ENCODE measurements at places on chromosomes 2 and 18. TPM values are rescaled to one million over a fixed set of nuclear protein-coding genes. Genes with fewer than 3 reads are reported as not detected.

GRCh38 chr2:202361108-202361507 lies 15.0 kb upstream of the BMPR2 start:
- H3K27me3 ChIP-seq, result no peaks in the 10 kb centered on the region
- H3K4me3 ChIP-seq, result no peak overlapping the region
- no peak for DNase-seq
- H3K27ac ChIP-seq, result no peak overlapping the region
- no peaks in the 10 kb centered on the region for H3K36me3 ChIP-seq

DNA sequence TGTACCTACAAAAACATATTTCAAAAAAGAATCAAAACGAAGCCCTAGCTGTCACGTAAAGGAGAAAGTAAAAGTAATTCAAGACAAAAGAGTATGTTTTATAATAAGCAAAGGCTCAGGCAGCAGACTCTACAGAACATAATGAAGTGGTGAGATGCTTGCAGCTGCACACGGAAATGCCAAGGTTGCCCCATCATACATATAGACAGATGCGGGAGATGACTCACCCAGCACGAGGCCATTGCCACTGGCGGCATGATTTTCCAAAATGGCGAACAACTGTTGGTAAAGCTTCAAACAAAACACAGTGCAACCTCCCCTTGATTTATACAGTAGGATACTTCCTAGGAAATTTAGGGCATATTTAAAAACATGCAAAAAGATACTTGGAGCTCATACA lies 26.0 kb upstream of the C1QL2 start:
- no peak overlapping the region for H3K4me3 ChIP-seq
- no peak for DNase-seq
- no peak overlapping the region for H3K27ac ChIP-seq
- H3K36me3 ChIP-seq, result no peaks in the 10 kb centered on the region

DNA sequence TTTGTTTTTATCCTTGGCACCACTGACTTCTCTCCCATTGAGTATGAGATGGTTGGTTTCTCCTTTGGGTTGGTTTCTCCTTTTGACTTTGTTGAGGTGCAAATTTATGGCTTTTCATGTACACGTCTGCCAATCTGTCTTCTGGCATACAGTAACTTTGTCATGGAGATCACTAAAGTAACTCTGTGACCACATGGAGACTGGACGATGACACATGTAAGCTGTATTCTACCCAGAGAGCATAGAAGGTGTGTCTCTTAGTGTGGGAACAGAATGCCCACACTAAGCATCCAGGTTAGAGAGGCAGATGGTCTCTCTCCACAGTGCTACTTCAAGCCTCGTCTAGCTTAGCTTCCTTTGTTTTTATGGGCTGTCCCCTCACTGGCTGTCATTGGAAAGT lies 897.5 kb downstream of the SUCLG1 start:
- H3K4me1 ChIP-seq, result no peaks in the 10 kb centered on the region
- H3K4me3 ChIP-seq, result no peak overlapping the region
- DNase-seq, result no peak
- no peaks in the 10 kb centered on the region for H3K27me3 ChIP-seq

GRCh38 chr2:10963155-10963554 lies 51.4 kb downstream of the KCNF1 start:
- no peaks in the 10 kb centered on the region for H3K36me3 ChIP-seq
- no peaks in the 10 kb centered on the region for H3K4me1 ChIP-seq
- DNase-seq, result no peak
- H3K27ac ChIP-seq, result no peak overlapping the region

GRCh38 chr2:10124538-10125045 lies 2.1 kb downstream of the RRM2 start:
- peaks cover 68% of the 10 kb centered on the region for H3K4me1 ChIP-seq
- peak; percentile 54 for DNase-seq
- peak overlapping the region; percentile 95 for H3K27ac ChIP-seq
- peak overlapping the region; percentile 97 for H3K4me3 ChIP-seq

- H3K36me3 ChIP-seq, result no peaks in the 10 kb centered on the region
- no peak overlapping the region for H3K4me3 ChIP-seq
- H3K27ac ChIP-seq, result no peak overlapping the region
- peaks cover 2% of the 10 kb centered on the region for H3K27me3 ChIP-seq
These were observed 40.4 kb upstream of the ID2 start for GRCh38 chr2:8641301-8641965.

- peaks cover 27% of the 10 kb centered on the region for H3K36me3 ChIP-seq
- peaks cover 16% of the 10 kb centered on the region for H3K4me1 ChIP-seq
- H3K4me3 ChIP-seq, result peak overlapping the region; percentile 93
- H3K27ac ChIP-seq, result peak overlapping the region; percentile 88
These were observed 1.0 kb downstream of the DNPEP start for GRCh38 chr2:219386532-219387280.

DNA sequence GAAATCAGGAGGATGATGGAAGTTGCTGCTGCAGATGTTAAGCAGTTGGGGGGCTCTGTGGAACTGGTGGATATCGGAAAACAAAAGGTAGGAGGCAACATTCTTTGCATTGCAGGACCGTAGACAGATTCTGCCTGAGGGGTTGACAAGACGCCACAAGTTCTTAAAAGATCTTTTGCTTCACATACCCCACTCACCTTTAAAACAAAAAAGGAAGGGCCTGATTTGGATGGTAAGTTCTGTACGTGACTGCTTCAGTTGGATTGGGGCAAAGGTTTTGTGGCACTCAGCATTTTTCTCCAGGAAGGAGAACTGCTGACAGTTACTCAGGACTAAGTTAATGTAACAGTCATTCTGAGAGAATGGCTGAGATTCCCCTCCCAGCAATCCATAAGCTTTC lies 5.2 kb downstream of the CNDP2 start:
- H3K27me3 ChIP-seq, result no peaks in the 10 kb centered on the region
- H3K4me1 ChIP-seq, result peaks cover 51% of the 10 kb centered on the region
- peak overlapping the region; percentile 99 for H3K27ac ChIP-seq
- H3K4me3 ChIP-seq, result peak overlapping the region; percentile 85
- no peak for DNase-seq
- peaks cover 53% of the 10 kb centered on the region for H3K36me3 ChIP-seq

DNA sequence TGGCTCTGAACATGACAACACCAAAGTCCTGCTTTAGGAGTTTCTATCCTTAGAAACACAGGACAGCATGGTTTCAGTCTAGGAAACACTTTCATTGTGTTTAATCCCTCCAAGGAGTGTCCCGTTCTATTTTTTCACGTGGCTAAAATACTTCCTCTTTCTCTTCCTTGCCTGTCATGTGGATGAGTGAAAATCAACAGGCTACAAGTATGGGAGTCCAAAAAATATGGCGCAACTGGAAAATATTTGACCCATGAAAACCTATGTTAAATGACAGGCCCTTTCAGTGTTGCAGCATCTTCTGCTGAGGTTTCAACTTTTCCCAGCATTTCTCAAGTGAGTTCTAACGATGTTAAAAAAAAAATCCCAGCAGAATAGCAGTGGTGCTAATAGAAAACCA lies 146.3 kb downstream of the LAMA3 start:
- peaks cover 14% of the 10 kb centered on the region for H3K4me1 ChIP-seq
- no peak overlapping the region for H3K27ac ChIP-seq
- no peak for DNase-seq
- no peak overlapping the region for H3K4me3 ChIP-seq
- H3K36me3 ChIP-seq, result no peaks in the 10 kb centered on the region
- no peaks in the 10 kb centered on the region for H3K27me3 ChIP-seq

GRCh38 chr2:198326431-198326830 lies 522.0 kb downstream of the PLCL1 start:
- H3K27ac ChIP-seq, result peak overlapping the region; percentile 58
- DNase-seq, result no peak
- H3K27me3 ChIP-seq, result peaks cover 44% of the 10 kb centered on the region

GRCh38 chr2:206457188-206457634 lies 13.9 kb downstream of the ADAM23 start:
- no peak for DNase-seq
- H3K36me3 ChIP-seq, result no peaks in the 10 kb centered on the region
- H3K4me3 ChIP-seq, result no peak overlapping the region
- H3K27me3 ChIP-seq, result peaks cover 6% of the 10 kb centered on the region
- H3K27ac ChIP-seq, result no peak overlapping the region
- H3K4me1 ChIP-seq, result no peaks in the 10 kb centered on the region

DNA sequence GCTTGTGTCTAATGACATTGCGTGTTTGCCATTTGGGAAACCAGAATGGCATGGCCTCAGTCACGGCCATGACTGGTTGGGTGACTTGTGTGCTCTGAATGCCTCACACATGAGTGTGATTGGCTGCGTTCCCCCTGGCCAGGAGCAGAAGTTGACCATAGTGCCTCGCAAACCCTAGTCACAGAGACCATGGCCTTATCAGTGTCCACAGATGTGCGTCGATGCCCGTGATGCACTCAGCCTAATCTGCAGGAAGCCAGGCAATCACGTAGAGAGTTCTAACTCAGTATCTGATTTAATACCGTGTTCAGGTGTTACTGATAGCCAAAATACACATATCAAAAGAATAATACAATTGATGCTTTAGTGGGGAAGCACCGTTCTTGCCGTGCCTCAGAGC lies 64.0 kb downstream of the BOLA3 start:
- peaks cover 17% of the 10 kb centered on the region for H3K36me3 ChIP-seq
- no peak for DNase-seq
- no peak overlapping the region for H3K27ac ChIP-seq
- no peaks in the 10 kb centered on the region for H3K27me3 ChIP-seq

- DNase-seq, result no peak
- H3K27ac ChIP-seq, result no peak overlapping the region
- no peaks in the 10 kb centered on the region for H3K36me3 ChIP-seq
- H3K4me3 ChIP-seq, result no peak overlapping the region
- H3K27me3 ChIP-seq, result peaks cover 23% of the 10 kb centered on the region
- H3K4me1 ChIP-seq, result no peaks in the 10 kb centered on the region
These were observed 82.0 kb downstream of the TMEM17 start for GRCh38 chr2:62423883-62424458.

DNA sequence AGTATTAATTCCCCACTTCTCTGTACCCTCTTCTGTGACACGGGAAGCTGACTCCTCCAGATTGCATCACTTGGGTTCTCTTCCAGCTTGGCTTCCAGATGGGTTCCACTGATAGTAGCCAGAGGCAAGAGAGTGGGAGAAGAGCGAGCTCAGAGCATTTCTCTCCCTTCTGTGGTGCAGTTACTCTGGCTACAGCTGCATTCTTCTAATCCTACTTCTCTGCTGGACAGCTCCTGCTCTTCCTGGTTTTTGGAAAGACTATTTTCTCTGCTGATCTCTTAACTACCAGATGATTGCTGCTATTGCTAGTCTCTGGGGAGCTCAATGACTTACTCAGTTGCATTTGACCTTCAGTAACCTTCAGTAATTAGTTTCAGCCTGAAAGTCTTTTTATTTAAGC lies 187.5 kb upstream of the MAP2 start:
- H3K4me3 ChIP-seq, result no peak overlapping the region
- H3K27me3 ChIP-seq, result no peaks in the 10 kb centered on the region
- H3K4me1 ChIP-seq, result no peaks in the 10 kb centered on the region
- H3K36me3 ChIP-seq, result no peaks in the 10 kb centered on the region

GRCh38 chr18:46068763-46069162 lies 3.3 kb downstream of the PSTPIP2 start:
- H3K4me3 ChIP-seq, result no peak overlapping the region
- DNase-seq, result no peak
- H3K27ac ChIP-seq, result no peak overlapping the region

DNA sequence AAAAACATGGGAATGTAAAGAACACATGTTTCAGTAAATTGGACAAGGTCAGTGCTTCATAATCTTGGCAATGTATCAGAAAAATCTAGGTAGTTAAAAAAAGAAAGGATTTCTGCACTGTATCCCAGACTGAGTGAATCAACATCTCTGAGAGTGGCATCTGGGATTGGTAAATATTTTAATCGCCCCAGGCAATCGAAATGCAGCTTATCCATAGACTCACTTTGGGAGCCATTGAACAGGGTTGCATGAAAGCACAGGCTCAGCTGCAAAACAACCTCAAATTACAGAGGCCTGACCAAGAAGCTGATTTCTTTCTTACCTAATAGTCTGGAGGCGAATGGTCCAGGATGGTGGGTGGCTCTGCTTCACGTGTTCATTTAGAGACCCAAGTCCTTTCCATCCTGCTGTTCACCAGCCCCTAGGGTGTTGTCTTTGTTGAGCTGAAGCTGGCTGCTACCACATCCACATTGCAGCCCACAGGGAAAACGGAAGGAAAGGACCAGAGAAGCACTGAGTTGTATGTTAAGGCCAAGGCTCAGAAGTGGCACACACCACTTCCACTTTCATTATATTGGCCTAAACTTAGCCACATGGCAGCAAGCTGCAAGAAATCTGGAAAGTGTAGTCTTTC lies 59.0 kb downstream of the MOGAT1 start:
- no peak for DNase-seq
- H3K36me3 ChIP-seq, result no peaks in the 10 kb centered on the region
- H3K4me1 ChIP-seq, result peaks cover 6% of the 10 kb centered on the region
- H3K4me3 ChIP-seq, result no peak overlapping the region

- H3K4me3 ChIP-seq, result no peak overlapping the region
- H3K27me3 ChIP-seq, result peaks cover 11% of the 10 kb centered on the region
- H3K27ac ChIP-seq, result no peak overlapping the region
These were observed 59.4 kb downstream of the RHOB start for GRCh38 chr2:20506201-20506685.

DNA sequence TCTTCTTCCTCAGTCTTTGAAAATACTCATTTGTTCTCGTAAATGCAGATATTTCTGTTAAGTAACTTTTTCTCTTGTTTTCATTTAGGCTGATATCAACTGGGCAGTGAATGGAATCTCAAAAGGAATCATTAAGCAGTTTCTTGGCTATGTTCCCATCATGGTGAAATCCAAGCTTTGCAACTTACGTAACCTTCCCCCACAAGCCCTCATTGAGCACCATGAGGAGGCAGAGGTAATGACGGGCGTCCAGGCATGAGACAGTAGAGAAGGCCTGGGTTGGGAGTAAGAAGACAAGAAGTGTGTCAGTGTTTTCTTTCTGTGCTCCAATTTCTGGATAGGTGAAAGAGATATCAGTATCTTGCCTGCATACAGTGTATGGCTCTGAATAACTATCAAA lies 5.1 kb downstream of the POLR1B start:
- H3K36me3 ChIP-seq, result peaks cover 41% of the 10 kb centered on the region
- H3K4me1 ChIP-seq, result peaks cover 30% of the 10 kb centered on the region
- no peak for DNase-seq
- H3K27me3 ChIP-seq, result no peaks in the 10 kb centered on the region
- no peak overlapping the region for H3K4me3 ChIP-seq

The LRRC30 gene
- total RNA-seq, result not detected

The CRYGD gene
- total RNA-seq, result not detected

The TRABD2A gene
- 35.9 TPM for total RNA-seq

The UGT1A8 gene
- total RNA-seq, result not detected

The ITPRIPL1 gene
- total RNA-seq, result 43.7 TPM

The LIMS2 gene
- 15.5 TPM for total RNA-seq

The COLEC12 gene
- total RNA-seq, result not detected

The ZC3H6 gene
- 13.5 TPM for total RNA-seq

The ZSWIM2 gene
- not detected for total RNA-seq

The SPATA3 gene
- not detected for total RNA-seq

The EPB41L3 gene
- 0.73 TPM for total RNA-seq

The SPHKAP gene
- not detected for total RNA-seq

Data from activated CD4-positive, alpha-beta memory T cell treated with anti-CD3 and anti-CD28 coated beads, Interleukin-2, amount 10 ng/mL, durations not matched to agents 7 days and 5 days (primary cell).